ENCODE measurements at places on chromosomes 5 and 9. TPM values are rescaled to one million over a fixed set of nuclear protein-coding genes. Genes with fewer than 3 reads are reported as not detected.

The IGFBPL1 gene
- 63.8 TPM for total RNA-seq

The RASEF gene
- not detected for total RNA-seq

The CKMT2 gene
- total RNA-seq, result not detected

The LEAP2 gene
- 2.9 TPM for total RNA-seq

The ANXA1 gene
- total RNA-seq, result 6.6 TPM

GRCh38 chr5:172944741-172945140 is 14.5 kb upstream of the RPL26L1 start:
- H3K36me3 ChIP-seq, result peaks cover 3% of the 10 kb centered on the region
- H3K4me1 ChIP-seq, result peaks cover 1% of the 10 kb centered on the region
- H3K27me3 ChIP-seq, result no peaks in the 10 kb centered on the region
- H3K4me3 ChIP-seq, result no peak overlapping the region
- no peak overlapping the region for H3K27ac ChIP-seq
- no peak for DNase-seq

GRCh38 chr5:111422245-111422644 is 90.1 kb downstream of the STARD4 start:
- H3K27me3 ChIP-seq, result no peaks in the 10 kb centered on the region
- H3K36me3 ChIP-seq, result no peaks in the 10 kb centered on the region
- no peaks in the 10 kb centered on the region for H3K4me1 ChIP-seq
- no peak overlapping the region for H3K4me3 ChIP-seq

DNA sequence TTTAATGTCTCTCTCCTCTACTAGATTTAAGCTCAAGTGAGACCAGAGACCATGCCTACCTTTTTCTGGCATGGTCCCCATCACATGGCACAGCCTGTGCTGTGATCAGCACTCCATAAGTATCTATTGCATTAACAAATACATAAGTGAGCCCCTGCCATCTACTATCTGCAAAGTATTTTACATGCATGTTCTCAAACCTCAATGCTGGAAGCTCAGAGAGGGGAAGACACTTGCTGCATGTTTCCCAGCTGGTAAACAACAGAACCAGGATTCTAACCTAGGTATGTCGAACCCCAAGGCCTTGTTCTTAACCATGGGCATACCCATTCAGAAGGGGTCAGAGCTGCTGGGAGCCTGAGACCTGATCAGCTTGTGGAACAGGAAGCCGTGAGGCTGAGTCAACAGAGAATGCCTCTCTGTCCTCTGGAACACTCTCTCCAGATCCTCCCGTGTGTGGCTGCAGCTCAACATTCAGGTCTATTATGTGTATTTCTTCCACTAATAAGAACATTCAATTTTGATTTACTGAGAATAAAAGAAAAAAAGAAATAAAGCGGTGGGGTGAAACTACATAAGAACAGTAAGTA is 232.5 kb upstream of the MSX2 start:
- no peak overlapping the region for H3K27ac ChIP-seq
- H3K27me3 ChIP-seq, result peaks cover 5% of the 10 kb centered on the region
- no peak for DNase-seq
- no peaks in the 10 kb centered on the region for H3K36me3 ChIP-seq
- H3K4me1 ChIP-seq, result no peaks in the 10 kb centered on the region
- no peak overlapping the region for H3K4me3 ChIP-seq

- no peaks in the 10 kb centered on the region for H3K27me3 ChIP-seq
- DNase-seq, result no peak
- peaks cover 15% of the 10 kb centered on the region for H3K4me1 ChIP-seq
- H3K36me3 ChIP-seq, result no peaks in the 10 kb centered on the region
- no peak overlapping the region for H3K27ac ChIP-seq
Measured at GRCh38 chr5:63570752-63571151, 391.5 kb downstream of the HTR1A start.

DNA sequence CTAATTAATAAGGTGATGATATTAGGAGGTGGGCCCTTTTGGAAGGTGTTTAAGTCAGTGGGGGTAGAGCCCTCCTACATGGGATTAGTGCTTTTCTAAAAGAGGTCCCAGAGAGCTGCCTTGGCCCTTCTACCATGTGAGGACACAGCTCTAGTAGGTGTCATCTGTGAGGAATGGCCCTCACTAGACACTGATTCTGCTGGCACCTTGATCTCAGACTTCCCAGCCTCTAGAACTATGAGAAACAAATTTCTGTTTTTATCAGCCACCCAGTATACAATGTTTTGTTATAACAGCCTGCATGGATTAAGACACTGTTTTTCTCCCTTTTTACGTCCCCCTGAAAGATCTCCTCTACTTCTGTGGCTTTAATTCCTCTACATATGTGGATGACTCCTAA is 31.6 kb downstream of the ACER2 start:
- no peak overlapping the region for H3K27ac ChIP-seq
- peaks cover 20% of the 10 kb centered on the region for H3K36me3 ChIP-seq
- no peak for DNase-seq
- H3K27me3 ChIP-seq, result no peaks in the 10 kb centered on the region
- no peak overlapping the region for H3K4me3 ChIP-seq
